ENCODE measurements at places on chromosomes 5 and 9. TPM values are rescaled to one million over a fixed set of nuclear protein-coding genes. Genes with fewer than 3 reads are reported as not detected.

- H3K4me3 ChIP-seq = no peak overlapping the region
- no peaks in the 10 kb centered on the region for H3K27me3 ChIP-seq
- peak overlapping the region; percentile 85 for H3K27ac ChIP-seq
- peaks cover 12% of the 10 kb centered on the region for H3K36me3 ChIP-seq
Observed at GRCh38 chr9:137353223-137354152, 51.4 kb upstream of the NRARP start.

GRCh38 chr5:180380856-180381255 is 27.7 kb upstream of the GFPT2 start:
- H3K27me3 ChIP-seq = no peaks in the 10 kb centered on the region
- H3K4me1 ChIP-seq = no peaks in the 10 kb centered on the region
- no peaks in the 10 kb centered on the region for H3K36me3 ChIP-seq

DNA sequence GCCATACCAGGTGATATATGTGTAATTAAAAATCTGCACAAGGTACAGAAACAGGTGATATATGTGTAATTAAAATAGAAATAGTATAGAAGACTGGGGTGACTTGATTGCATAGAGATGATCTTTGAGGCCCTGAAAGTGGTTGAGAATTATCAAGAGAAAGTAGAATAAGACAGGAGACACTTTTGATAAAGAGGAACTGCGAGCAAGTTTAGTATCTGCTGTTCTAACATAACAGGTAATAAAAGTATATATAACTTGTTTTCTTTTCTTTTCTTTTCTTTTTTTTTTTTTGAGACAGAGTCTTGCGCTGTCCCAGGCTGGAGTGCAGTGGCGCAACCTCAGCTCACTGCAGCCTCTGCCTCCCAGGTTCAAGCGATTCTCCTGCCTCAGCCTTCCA is 5.4 kb downstream of the SNX2 start:
- no peak overlapping the region for H3K27ac ChIP-seq
- peaks cover 14% of the 10 kb centered on the region for H3K4me1 ChIP-seq
- DNase-seq = no peak

DNA sequence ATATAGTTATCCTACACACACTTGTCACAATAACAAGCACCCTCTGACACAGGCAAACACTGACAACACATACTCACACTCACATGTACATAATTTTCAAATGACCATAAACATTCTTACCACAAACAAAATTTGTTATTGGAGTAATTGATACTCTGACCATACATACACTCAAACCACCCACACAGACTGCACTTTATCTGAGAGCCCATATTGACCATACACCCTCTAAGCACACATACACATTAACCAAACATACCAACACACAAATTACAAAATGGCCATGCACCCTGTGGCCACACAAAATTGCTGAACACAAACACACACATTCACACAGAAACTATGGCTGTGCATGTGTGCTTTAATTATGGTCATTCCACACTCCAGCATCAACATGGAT is 79.1 kb upstream of the FAM120A start:
- no peak overlapping the region for H3K4me3 ChIP-seq
- DNase-seq = no peak
- H3K27ac ChIP-seq = no peak overlapping the region
- no peaks in the 10 kb centered on the region for H3K36me3 ChIP-seq

DNA sequence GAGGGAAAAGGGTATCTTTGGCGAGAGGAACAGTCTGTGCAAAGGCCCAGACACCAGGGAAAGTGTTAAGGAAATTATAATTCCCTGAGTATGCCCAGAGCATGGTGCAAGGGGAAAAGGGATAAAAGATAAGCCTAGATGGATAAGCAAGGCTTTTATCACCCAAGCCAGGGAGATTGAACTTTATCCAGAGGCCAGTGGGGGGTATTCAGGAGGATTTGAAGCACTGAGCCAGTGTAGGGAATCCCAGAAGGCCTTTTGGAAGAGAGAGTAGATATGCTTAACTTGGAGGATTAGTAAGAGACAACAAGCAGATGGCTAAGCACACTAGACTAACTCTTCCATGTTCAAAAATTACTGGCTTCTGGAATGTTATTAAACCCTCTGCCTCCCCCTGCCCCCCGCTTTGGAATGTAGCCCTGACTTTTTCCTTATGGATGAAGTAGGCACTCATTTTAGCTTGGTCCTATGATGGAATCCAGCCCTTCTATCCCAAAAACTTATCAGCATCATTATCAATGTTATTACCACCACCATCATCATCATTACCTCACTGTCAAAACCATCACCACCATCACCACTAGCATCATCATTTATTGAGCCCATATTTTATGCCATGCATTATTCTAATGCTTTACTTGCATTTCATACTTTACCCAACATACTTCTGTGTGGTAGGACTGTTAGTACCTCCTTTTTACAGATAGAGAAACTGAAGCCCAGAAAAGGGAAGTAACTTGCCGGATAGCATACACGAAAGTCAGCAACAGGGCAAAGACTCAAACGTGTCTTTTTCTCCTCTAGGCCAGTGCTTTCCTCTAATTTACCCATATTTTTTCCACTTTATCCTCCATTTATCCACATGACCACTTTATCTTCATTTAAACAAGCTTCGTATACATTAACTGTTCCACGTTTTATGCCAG is 237.0 kb downstream of the PAPPA start:
- H3K4me1 ChIP-seq = no peaks in the 10 kb centered on the region
- no peak overlapping the region for H3K27ac ChIP-seq
- no peaks in the 10 kb centered on the region for H3K27me3 ChIP-seq

DNA sequence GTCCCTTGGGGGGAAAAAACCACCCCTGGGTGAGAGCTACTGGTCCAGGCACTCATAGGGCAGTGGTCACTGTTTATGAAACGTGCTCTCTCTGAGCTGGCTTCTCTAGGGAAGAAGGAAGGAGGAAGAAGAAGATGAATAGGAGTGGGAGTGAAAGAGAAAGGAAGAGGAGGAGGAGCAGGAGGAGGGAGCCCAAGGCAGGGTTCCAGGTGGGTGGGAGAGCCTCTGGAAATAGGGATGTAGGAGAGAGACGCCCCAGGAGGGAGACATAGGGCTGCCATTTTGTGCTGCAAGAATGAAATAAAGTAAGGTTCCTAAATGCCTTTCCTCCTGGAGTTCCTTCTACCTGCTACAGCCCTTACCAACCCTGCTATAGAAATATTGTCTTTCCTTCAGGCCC is 65.7 kb downstream of the PCDH1 start:
- peaks cover 4% of the 10 kb centered on the region for H3K4me1 ChIP-seq
- no peaks in the 10 kb centered on the region for H3K36me3 ChIP-seq

Gene CCNI2
- 0.74 TPM for total RNA-seq

Gene TMEM215
- total RNA-seq = 0.06 TPM

Gene FOXD4L3
- total RNA-seq = not detected

DNA sequence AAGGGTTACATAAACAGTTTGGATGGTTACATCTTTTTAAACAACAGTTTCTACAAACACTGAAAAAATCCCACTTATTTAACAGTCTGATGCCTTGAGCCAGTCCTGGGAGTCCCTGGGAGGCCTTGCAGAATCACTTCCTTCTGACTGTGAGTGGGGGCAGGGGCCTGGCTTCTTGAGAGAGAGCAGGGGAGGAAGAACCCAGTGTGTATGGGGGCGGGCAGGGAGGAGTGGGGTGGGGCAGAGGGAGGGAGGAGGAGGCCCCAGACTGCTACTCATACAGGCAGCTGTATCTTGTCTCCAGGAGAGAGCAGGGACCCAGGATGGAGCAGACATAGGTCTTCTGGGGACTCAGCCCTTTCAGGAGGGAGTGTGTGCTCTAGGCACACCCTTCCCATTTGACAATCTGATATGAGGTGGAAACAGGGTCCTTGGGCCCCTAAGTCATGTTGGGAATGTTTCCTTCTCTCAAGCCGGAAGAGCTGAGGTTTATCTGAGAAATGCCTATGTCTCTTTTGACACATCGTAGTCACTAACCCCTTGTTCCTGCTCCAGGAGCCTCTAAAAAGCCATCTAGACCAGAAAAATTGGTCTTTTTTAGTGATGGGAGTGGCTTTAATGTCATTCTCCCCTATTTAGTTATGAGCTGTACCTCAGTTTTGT is 52.8 kb downstream of the IRF1 start:
- no peaks in the 10 kb centered on the region for H3K36me3 ChIP-seq
- no peaks in the 10 kb centered on the region for H3K27me3 ChIP-seq
- DNase-seq = peak; percentile 90
- peaks cover 7% of the 10 kb centered on the region for H3K4me1 ChIP-seq
- H3K4me3 ChIP-seq = no peak overlapping the region
- peak overlapping the region; percentile 90 for H3K27ac ChIP-seq

Gene PCDHA6
- 0.92 TPM for total RNA-seq

GRCh38 chr5:98935206-98935605 is 6.4 kb upstream of the CHD1 start:
- no peaks in the 10 kb centered on the region for H3K36me3 ChIP-seq
- H3K27me3 ChIP-seq = no peaks in the 10 kb centered on the region
- peaks cover 34% of the 10 kb centered on the region for H3K4me1 ChIP-seq
- H3K4me3 ChIP-seq = no peak overlapping the region
- peak overlapping the region; percentile 21 for H3K27ac ChIP-seq
- DNase-seq = no peak

Gene BTNL8
- total RNA-seq = 2.6 TPM

DNA sequence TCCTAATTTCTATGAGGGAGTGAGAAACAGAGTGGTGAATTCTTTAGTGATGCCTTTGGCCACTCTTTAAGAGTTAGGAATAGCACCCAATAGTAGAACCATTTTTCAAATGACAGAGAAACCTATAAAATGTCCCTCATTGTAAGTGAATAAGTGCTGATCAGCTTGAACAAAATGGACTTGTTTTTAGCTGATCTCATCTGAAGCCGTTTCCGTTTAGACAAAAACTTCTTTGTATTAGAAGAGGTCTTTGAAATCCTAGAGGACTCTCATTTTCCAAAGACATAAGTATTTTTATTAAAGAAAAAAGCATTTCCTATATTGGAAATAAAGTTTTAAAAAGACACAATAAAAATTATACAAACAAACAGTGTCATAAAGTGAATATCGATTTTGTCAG is 273.9 kb downstream of the ARHGEF28 start:
- no peaks in the 10 kb centered on the region for H3K36me3 ChIP-seq
- no peaks in the 10 kb centered on the region for H3K27me3 ChIP-seq
- DNase-seq = no peak
- no peaks in the 10 kb centered on the region for H3K4me1 ChIP-seq

DNA sequence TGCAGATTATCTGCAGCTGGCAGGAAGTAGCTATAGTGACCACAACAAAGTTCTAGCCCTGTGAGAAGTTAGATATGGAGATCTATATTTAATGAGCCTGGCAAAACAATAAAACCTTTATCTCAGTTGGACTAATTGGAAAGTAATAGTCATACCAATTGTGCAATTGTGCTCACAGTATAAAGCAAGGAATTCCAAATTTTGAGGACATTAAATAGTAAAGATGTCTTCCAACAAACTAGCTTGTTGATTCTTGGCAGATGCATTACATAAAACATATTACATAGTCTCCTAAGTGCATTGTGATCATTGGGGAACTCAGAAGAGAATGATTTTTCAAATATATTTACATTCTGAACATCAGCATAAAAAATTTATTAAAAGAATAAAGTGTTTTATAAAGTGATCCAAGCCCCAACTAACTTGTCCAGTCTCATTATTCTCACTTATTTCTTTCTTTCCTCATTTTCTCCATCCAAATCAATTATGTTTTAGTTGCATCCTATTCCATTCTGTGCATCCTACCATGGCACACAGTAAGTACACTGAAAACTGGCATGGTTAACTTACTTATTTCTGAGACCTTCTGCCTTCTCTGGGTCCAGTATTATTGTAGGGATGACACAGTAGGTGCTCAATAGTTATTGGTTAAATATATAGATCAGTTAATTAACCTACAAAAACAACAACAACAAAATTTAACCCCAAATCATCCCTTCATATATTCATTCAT is 977.2 kb upstream of the NUDT12 start:
- H3K27me3 ChIP-seq = no peaks in the 10 kb centered on the region
- no peak overlapping the region for H3K4me3 ChIP-seq
- no peak for DNase-seq
- H3K4me1 ChIP-seq = no peaks in the 10 kb centered on the region

GRCh38 chr9:109382585-109382984 is 61.7 kb upstream of the EPB41L4B start:
- no peak overlapping the region for H3K4me3 ChIP-seq
- H3K36me3 ChIP-seq = no peaks in the 10 kb centered on the region
- no peaks in the 10 kb centered on the region for H3K4me1 ChIP-seq

DNA sequence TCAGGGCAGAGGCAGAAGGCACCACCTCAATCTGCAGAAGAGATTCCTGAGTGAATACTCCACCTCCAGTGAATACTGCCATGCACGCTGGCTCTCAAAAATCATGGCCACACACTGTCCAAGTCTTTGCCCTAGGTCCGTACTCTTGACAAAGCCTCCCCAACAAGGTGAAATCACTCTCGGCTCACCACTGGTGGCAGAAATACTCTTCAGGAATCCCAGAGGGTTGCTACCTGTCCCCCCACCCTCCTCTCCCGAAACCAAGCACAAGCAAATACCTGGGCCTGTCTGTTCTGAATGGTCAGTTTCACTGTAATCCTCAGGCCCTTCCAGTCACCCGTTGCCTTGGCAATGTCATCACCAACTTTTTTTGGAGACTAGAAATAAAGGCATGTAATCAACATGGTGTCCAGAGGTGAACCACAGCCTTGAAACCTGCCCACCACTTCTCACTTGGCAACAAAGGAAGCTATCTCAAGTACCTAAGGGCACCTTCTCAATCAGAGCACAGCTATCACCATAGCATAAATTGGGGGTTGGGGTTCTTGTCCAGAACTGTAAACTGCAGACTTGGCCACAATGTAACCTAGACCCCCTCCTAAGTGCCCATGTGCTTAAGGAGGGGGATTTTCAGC is 1.8 kb downstream of the RPL12 start:
- H3K4me1 ChIP-seq = peaks cover 20% of the 10 kb centered on the region
- H3K27ac ChIP-seq = peak overlapping the region; percentile 93
- peaks cover 54% of the 10 kb centered on the region for H3K36me3 ChIP-seq
- DNase-seq = no peak
- peak overlapping the region; percentile 97 for H3K4me3 ChIP-seq

GRCh38 chr9:81578606-81579005 is 110.7 kb downstream of the TLE1 start:
- H3K36me3 ChIP-seq = peaks cover 6% of the 10 kb centered on the region
- DNase-seq = no peak
- H3K4me1 ChIP-seq = no peaks in the 10 kb centered on the region
- H3K4me3 ChIP-seq = no peak overlapping the region
- H3K27me3 ChIP-seq = no peaks in the 10 kb centered on the region

Gene MARCOL
- total RNA-seq = not detected

Gene SPATA31E1
- not detected for total RNA-seq

DNA sequence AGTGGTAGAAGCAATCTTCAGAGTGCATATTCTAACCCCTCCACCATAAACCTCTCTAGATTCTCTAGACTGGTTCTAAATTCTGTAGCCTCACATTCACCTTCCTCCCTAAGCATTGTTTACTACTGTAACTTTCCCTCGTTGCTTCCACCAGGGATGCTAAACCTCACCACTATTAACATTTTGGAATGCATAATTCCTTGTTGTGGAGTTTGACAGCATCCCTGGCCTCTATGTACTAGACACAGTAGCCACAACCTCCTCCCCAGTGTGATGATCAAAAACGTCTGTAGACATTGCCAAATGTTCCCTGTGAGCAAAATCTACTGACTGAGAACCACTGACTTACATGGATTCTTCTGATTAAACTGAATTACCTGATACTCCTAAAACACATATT is 18.6 kb downstream of the PAPPA start:
- no peaks in the 10 kb centered on the region for H3K27me3 ChIP-seq
- DNase-seq = no peak
- no peak overlapping the region for H3K4me3 ChIP-seq
- H3K4me1 ChIP-seq = no peaks in the 10 kb centered on the region
